ENCODE measurements at places on chromosomes 2 and 18.
A peak's percentile ranks its signal among the peaks of the same experiment; 100 is the strongest.

- no peak for DNase-seq
Measured at GRCh38 chr2:10912076-10912731, 470 bp downstream of the KCNF1 start.

GRCh38 chr2:113144259-113144658, 16.9 kb downstream of the IL1RN start:
- no peak for DNase-seq

- no peak for DNase-seq
Measured at GRCh38 chr18:62776024-62776570, 60.8 kb downstream of the PHLPP1 start.

DNA sequence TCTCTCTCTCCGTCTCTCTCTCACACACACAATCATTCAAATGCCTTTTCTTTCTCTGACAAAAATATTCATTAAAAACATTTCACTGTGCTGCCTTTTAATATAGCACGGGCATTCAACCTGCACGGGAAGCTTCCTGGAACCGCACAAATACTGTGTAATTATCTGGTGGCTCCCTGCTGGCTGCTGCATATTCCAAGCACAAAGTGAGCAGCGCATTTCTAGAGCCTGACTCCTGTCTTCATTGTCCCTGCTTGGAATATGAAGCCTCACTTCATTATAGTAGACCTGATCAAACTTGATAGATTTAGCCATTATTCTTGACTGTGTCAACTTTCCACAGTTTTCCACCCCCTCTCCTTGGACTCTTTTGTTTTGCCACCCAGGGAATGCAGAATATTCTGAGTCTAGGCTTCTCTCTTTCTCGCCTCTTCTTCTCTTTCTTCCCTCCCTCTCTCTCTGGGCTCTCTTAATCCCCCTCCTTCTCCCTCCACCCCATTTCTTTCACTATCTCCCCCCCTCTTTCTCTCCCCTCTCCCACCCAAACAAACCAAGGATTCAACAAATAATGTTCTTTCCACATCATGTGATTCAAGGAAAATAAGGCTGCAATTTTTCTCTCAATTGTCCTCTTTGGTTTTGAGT, 672.1 kb upstream of the FANCL start:
- DNase-seq: no peak

DNA sequence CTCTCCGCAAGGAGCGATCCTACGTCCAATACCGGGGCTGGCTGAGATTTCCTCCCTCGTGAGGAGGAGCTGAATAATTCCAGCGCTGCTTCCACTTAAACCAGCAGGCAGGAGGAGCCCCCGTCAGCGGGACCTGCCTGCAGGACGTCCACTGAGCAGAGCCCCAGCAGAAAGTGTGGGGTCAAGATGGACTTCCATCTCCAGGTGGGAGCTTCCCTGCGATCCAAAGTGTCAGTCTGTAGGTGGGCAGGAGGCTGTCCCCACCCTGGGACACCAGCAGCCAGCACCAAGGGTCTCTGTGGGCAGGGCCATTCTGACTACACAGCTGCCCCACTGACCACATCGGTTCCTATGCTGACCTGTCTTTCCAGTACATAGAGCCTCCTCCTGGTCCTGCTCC, 462 bp upstream of the OTOS start:
- DNase-seq: no peak

- DNase-seq: no peak
Measured at GRCh38 chr2:42974169-42974720, 181.9 kb upstream of the HAAO start.

- no peak for DNase-seq
Measured at GRCh38 chr2:192029089-192029488, 165.6 kb downstream of the TMEFF2 start.

- DNase-seq: no peak
Measured at GRCh38 chr18:67216846-67217245, 299.7 kb downstream of the DSEL start.

DNA sequence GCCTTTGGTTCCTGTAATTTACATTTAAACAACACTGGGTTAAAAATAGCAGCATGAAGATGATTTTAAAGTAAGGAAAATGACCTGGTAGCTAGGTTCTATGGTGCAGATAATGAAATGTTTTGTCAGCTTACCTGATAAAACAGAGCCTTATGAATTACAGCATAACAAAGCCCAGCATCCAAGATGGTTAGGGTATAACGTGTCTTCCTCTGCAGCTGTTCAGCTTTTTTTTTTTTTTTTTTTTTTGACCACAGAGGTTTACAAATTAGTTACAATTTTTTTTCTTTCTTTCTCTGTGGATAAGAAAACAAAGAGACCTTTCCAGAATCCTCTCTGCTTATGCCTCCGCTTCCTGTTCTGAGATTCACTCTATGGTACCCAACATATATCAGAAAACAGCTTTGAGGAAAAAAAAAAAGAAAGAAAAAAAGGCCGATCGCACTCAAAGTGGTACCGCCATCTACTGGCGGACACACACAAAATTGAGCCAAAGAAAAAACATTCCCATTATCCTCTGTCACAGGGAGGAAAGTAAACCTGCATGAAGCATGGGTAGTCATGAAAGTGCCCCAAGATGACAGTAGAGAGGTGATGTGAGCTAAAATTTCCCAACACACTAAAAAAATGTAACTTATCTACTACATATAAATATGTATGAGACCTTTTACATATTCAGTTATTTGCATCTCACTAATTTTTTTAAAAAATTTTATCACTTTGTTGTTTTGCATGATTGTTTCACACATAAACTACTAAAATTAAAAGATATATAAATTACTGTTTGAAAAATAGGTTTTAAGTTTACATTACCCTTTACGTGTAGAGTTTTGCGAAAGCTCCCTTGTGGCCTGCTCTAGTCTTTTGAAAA, at the start of gene SCN3A:
Gene SCN3A (minus strand): TSS at position 362 of the 871 bp plus-strand sequence. CDS start 27,656 bp downstream, outside the sequence.
- peak; percentile 80 for DNase-seq

DNA sequence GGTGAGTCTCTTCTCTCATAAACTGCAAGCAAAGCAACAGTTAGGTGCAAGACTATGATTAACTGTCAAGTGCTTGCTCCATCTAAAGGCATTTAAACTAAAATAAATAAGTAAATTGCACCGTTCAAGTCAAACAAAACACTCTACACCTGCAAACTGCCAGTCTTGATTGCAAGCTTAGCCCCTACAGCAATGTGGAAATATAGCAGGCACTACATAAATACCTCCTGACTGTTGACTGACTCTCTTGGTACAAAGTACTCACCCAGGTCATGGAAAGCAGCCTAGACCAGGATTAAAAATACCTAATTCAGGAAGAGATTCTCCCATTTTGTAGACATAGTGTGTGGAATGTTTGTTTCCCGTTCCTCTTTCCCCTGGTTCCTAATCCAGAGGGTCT, 176.6 kb upstream of the KLHL29 start:
- DNase-seq: no peak

- no peak for DNase-seq
Measured at GRCh38 chr18:66754335-66754734, 150.4 kb upstream of the CDH19 start.

DNA sequence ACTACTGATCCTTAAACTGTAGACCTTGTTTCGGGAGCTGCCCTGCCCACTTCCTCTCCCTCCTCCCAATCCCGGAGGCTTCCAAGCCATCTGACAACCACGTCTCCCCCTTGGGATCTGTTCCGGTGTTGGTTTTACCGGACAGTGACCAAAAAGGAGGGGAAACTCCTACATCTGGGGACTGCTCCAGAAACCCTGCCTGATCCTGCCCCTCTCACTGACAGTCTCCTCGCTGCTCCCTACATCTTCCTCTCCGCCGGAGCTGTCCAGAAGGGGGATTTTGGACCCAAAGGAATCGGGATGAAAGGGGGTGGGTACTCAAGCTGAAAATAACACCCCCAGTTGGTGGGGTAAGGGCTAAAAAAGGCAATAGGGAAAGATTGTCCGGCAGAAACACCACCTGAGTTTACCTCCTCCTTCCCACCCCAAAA, 1.5 kb downstream of the INO80D start:
- DNase-seq: peak; percentile 55

Data from NCI-H526 treated with DMSO at 0.1 percent for 48 hours (cell line).